Posterior vena cava (tissue), 2 donors: ENCODE measurements at places on chromosomes 11 and 22. TPM values are rescaled to one million over a fixed set of nuclear protein-coding genes. Genes with fewer than 3 reads are reported as not detected.

DNA sequence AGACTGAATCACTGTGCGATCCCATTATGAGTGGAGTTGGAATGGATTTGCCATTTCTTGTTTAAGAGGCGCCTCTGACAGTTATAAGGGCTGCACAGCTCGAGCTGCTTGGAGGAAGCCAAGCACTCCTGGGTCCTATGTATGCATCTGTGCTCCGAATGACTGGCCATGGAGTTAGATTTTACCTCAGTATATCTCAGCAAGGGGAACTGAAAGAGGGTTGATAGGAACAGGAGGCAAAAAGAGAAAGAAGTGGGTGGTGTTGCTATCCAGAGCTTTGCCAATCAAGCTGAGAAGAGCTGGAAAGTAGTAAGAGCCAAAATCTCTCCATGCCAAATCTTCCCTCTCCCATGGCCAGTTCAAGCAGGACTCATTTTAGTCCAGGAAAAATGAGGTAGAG lies 632.0 kb upstream of the KIRREL3 start:
- DNase-seq = no peak

DNA sequence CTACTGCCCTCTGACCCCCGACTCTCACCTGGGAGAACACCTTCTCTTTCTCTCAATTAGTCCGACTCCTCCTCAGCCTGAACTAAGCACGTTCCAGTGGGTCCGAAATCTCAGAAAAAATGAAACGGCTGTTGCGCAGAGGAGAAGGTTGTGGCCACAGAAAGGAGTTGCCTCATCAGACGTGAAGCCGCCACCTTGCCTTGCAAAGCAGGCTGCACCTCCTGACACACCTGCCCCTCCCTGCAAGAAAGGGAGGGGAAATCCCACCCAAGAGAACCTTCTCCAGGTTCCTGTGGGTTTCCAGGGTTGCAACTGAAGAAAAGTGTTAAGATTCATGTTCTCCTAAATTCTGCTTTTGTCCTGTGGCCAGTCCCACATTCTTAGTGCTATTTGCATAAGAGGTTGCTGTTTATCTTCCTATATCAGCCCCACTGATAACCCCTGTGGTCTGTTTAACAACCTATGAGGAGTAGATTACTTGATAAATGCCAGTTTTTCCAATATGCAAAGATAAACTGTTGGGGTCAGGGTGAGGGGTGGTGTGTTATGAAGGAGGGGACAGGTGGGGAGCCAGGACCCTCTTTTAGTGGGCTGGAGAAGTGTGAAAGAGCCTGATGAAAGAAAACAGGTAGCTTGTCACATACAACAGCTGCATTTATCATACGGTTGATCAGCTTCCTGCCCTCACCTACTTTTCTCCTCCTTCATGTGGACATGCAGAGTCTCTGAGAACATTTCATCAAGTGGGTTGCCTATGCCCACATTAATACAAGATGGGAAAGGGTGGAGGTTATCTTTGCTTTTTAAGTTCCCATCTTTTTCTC lies 18.2 kb downstream of the ZBTB16 start:
- peak; percentile 32 for DNase-seq

GRCh38 chr11:116274521-116274920 lies 498.3 kb downstream of the BUD13 start:
- no peak for DNase-seq

GRCh38 chr22:46738647-46739093 lies 618 bp upstream of the CERK start:
- DNase-seq = no peak

The KCNC1 gene
- not detected for total RNA-seq

The ASPHD2 gene
- total RNA-seq = 0.67 TPM

DNA sequence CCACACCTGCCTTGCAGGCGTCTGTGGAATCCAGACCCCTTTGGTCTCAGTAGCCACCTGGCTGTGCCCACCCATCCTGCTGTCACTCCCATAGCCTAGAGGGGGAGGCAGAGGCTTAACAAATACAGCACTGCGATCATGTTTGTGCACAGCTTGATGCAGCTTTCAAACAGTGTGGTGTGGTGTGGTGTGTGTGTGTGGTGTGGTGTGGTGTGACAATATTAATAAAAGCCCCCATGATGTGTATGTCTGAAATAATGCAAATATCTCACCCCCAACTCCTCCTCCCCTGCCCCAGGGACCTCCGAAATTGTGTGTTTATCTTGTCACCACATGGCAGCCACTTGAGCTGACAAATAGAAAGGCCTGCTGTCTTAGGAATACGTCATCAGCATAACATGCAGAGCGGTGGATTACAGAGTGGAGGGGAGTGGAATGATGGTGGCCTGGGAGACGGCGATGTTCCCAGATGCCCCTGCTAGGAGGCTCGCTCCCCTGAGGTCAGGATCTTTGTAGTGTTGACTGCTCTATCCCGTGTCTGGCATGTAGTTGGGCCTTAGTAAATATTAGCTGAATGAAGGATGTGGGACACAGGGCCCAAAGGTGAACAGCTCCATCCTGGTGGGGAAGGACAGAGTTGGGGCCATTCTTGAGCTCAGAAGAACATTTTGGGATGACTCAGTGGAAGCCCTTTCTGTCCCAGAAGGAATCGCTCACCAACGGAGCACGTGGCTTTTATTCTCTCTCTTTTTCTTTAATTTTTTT lies 2.8 kb downstream of the PDXP start:
- no peak for DNase-seq

DNA sequence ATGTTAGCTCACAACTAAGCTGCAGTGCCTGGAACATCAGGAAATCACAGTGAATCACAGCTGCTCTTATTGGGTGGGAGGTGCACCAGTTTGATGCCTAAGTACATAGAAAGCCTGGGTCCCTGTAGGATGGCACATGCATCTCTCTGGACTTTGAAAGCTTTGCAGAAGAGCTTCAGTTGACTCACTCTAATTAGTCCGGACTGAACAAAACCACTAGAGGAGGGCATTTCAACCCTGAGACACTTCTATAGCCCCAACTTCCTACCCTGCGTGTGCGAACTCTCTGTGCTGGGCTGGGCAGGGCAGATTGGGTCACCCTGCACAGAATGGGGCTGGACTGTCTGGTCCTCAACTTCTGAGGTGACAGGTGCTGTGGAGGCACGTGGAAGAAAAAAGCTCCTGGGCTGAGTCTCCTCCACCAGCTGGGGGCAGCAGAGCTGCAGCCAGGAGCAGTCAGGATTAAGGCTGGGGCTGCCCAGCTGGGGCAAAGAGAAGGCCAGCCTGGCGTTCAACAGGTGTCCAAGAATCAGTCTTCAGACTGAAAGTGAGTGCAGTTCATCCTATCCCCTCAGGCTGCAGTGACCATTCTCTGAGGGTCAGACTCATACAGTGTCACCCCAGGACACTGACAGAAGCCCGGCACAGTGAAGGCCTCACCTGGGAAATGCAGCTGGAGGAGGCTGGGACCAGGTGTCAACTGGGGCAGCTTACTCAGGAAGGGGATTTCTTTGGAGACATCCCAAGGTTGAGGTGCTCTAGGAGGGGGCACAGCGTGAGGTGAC lies 22.1 kb downstream of the GGTLC2 start:
- peak; percentile 29 for DNase-seq

DNA sequence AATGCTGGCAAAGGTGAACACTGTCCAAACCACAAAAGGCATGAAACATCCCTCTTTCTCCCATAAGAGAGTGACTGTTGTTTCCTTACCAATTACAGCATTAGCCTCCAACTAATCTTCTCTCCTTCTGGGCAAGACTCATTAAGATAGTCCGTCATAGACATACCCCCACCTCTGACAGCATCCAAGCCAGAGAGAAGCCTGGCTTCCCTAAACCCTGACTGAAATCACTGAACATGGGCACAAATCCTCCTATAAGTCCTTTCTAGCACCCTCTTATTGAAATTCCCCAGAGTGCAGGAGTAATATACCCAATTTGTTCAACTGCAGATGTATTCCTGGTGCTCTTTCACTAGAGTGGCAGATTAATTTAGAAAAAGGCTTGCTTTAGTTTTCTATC lies 1.7 kb upstream of the RNASEH2C start:
- no peak for DNase-seq

DNA sequence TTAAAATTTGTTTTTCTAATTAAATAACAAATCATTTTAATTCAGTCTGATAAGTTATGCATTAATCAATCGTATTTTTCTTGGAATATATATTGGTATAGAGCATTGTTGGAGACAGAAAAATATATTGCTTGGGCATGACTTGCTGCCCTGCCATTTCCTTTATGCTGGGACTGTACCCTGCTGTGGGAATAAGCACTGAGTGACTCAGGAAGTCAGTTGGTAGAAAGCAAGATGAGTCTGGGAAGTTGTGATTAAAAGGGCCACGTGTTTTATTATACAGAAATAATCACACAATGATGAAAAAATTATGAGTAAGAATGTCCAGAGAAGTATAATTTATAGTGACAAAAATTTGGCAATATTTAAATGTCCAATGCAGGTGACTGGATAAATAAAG lies 139.5 kb downstream of the KIF18A start:
- DNase-seq = no peak

GRCh38 chr22:37276776-37277175 lies 5.5 kb upstream of the CYTH4 start:
- DNase-seq = peak; percentile 31

The OR10S1 gene
- not detected for total RNA-seq

The ST14 gene
- 6.0 TPM for total RNA-seq

GRCh38 chr22:33658775-33659174 lies 261.5 kb downstream of the LARGE1 start:
- DNase-seq = no peak

The MMP1 gene
- 1.4 TPM for total RNA-seq

GRCh38 chr22:36452250-36452977 lies 29.0 kb downstream of the TXN2 start:
- no peak for DNase-seq

GRCh38 chr22:20206709-20207215 lies 55.9 kb upstream of the CCDC188 start:
- DNase-seq = no peak

DNA sequence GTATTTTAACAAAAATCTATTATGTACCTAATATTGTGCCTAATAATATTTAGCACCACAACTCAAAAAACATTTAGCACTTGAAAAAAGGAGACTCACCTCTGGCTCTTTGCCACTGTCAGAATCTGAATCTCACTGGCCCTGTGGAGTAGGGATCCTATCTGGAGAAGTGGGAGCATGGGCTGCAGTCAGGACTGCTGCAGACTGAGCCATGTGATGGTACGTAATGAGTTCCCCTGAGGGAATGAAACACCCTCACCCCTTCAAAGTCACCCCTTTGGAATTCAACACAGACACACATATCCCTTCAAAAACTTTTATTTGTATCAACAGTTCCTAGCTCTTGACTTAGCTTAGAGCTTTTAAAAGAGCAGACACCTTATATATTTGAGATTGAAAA lies 6.5 kb downstream of the PTPMT1 start:
- no peak for DNase-seq

The SLCO2B1 gene
- total RNA-seq = 95.3 TPM

DNA sequence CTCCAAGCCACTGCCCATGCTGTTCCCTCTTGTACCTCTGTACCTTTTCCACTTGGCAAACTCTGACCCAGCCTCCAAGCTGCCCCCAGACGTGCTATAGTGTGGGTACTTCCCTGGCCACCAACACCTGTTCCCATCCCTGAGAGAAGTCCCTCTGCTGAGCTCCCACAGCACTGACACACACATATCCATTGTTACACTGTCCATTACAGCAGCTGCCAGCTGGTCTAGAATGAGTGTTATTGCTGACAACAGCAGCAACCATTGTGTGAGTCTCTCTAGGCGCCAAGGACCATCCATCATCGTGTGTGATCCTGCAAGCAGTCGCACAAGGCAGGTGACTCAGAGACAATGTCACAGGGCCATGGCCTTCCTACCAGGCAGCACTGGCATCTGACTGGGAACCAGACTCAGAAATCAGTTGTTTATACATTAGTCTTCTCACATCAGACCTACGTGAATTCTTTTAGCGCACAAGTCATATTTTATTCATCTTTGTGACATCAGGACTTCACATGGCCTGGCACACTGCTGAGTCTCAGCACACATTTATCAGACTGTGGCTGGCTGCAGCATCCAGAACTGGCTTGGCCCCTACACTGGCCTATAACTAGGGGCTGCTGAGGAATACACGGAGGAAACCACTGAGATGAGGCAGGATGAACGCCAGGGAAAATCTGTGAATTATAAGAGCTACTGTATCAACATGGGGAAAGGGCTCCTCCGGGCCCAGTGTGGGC lies 56.4 kb downstream of the SGSM3 start:
- DNase-seq = peak; percentile 35

The TMEM191C gene
- 0.51 TPM for total RNA-seq

The MCAM gene
- 528 TPM for total RNA-seq

DNA sequence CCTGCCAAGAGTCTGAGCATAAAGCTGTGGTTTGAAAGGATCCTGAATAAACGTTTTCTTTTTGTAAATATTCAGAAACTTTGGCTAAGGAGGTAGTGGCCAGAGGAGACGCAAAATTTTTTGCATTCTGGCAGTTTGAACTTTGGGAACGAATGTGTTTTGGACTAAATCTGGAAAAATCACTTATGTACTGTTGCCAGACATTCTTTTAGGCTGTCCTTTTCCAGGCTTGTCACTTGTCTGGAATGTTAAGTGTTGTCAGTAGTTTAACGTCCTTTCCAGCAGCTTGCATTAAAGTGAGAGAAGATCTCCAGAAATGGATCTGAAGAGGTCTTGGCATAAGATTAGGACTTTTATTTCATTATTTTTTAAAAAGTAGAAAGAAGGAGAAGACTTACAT lies 18.5 kb downstream of the SPECC1L start:
- no peak for DNase-seq

The SHISA8 gene
- not detected for total RNA-seq

The TMEM126A gene
- 29.6 TPM for total RNA-seq

GRCh38 chr11:127972816-127973215 lies 614.5 kb downstream of the ETS1 start:
- DNase-seq = no peak

The PPP2R5B gene
- total RNA-seq = 30.7 TPM
